ENCODE measurements at places on chromosomes 12 and 14.

DNA sequence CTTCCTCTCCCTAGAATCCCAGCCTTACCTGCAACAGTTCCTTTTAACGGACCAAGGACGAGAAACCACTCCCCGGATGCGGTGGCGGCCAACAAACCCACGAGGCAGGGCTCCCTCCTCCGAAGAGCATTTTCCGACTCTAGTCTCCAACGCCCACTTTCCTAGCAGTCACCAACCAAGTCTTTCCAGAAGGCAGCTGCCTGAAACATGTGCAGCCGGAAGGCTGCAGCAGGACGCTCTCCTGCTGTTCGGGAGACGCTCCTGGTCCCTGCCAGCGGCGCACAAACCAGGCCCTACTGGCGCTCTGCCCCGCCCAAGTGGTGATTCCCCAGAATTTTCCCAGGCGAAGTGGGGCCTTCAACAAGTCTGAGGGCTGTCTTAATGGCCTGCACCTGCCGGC lies 21.1 kb upstream of the ADAM20 start:
- DNase-seq: no peak

DNA sequence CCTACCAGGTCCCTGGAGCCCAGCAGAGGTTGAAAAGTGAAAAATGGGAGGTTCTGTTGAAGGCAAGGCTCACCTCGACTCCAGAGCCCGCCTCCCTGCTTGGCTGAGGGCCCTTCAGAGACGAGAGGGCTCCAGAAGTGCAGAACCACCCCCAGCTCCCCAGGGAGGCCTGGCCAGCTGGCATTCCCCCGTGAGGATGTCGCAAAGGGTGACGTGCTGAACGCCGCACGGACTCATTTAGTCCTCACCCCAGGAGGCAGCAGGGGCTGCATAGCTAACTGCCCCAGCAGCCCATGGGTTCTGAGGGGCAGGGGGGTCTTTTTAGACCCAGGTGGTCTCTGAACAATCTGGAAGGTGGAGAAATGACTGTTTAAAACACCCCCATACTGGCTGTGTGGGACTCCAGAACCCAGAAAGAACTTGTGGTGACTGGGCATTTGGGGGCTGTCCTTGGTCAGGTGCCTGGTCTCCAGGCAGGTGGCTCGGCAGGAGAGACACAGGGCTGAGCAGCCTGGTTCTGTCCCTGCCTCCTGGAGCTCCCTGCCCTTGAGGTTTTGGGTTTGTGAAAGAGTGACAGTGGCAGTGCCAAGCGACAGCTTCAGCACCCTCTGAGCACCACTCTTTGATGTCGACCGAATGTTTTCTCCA lies 32.0 kb downstream of the ANAPC7 start:
- no peak for DNase-seq

DNA sequence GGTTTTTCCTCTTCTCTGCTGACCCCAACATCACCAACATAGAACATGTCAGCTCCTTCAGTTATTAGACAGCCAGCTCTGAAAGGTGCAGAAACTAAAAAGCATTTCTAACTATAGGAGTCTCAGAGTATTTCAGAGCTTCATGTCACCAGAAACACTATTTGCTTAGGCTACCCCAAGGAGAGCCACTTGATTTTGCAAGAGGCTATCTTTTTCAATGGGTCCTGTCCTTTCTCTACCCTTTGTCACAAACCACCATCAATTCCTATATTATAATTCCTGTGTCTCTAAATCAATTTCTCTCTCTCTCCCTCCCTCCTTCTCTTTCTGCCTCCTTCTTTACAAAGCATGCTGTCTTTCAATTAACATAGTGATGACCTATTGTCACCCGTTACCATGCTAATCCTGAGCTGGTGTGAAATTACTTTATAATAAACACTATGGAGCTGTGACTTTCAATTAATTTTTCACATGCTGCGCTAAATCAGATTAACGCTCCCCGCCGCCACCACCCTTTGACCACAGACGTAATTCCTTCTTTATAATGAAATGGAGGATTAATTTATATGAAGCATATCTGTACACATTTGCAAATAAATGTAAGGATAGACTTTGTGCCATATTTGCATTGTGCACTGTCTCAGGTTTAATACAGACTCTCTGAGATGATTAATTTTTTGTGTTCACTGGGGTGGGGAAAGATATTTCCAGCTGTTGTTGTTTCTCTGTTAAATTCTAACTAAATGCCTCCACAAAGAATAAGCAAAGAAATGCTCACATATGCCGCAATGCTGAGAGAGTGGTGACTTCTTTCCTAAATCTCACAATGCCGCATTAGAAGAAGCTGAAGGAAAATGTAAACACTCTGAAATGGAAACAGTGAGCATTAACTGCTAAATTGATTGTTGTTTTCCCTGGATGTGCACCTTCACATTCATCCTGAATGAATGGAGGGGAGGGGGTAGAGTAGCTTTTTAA lies 418.6 kb downstream of the PDZRN4 start:
- DNase-seq: no peak

- no peak for DNase-seq
Measured at GRCh38 chr12:83145325-83145840, 458.7 kb downstream of the TMTC2 start.

GRCh38 chr12:124940393-124941169 lies 26.1 kb upstream of the UBC start:
- DNase-seq: peak; percentile 79

GRCh38 chr12:7017870-7018349 lies 366 bp downstream of the LPCAT3 start:
- DNase-seq: no peak

GRCh38 chr14:35333797-35334743 lies 41.9 kb downstream of the PSMA6 start:
- peak; percentile 42 for DNase-seq

Measured in stimulated activated CD8-positive, alpha-beta memory T cell treated with anti-CD3 and anti-CD28 coated beads, Interleukin-15, amount 100 ng/mL, for 48 hours (primary cell).